ENCODE measurements at places on chromosomes 3 and 15. TPM values are rescaled to one million over a fixed set of nuclear protein-coding genes. Genes with fewer than 3 reads are reported as not detected.

GPR62 gene
- not detected for total RNA-seq

AP3B2 gene
- total RNA-seq = not detected

CADM2 gene
- 0.29 TPM for total RNA-seq

TMCO5A gene
- not detected for total RNA-seq

ITIH1 gene
- 0.18 TPM for total RNA-seq

GOLGA8G gene
- not detected for total RNA-seq

HHLA2 gene
- total RNA-seq = 1.0 TPM

GRCh38 chr3:50314342-50314741 is 8.2 kb downstream of the HYAL2 start:
- no peaks in the 10 kb centered on the region for H3K27me3 ChIP-seq
- no peak overlapping the region for H3K4me3 ChIP-seq
- peaks cover 19% of the 10 kb centered on the region for H3K4me1 ChIP-seq
- H3K27ac ChIP-seq = no peak overlapping the region
- no peak for DNase-seq
- H3K36me3 ChIP-seq = no peaks in the 10 kb centered on the region

DNA sequence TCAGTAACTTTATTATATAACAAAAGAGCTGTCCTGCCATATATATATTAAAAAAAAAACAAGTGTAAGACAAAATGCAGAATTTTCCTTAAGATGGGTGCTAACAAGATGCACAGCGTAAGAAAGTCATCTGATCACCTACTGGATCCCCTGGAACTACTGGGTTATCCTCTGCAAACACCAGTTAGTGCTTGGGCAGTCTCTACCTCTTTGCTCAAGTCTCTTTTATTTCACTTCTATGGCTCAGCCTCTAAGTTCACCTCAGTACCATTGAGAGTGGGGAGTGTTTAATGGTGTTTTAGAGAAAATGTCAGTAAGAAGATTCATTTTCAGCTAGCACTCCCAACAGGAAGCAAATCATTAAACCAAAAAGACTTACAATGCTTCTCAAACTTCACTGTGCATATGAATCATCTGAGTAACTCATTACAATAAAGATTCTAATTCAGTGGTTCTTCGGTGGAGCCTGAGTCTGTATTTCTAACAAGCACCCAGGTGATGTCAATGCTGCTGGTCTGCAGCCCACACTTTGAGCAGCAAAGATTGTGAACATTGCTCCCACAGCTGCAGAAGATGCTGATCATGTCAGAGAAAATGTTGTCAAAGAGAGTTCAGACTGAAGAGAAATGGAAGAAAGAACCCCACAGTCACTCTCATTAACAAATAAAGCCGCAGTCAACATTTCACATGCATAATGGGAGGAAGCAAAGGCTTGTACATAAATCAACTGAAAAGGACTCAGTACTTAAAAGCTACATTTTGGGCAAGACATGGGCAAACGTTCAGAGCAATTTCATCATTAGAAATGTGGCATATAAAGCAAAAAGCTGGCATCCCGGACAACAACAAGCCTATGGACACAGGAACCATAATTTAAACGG is 227.1 kb upstream of the ATP11B start:
- H3K27ac ChIP-seq = no peak overlapping the region
- no peaks in the 10 kb centered on the region for H3K36me3 ChIP-seq
- H3K4me3 ChIP-seq = no peak overlapping the region
- no peaks in the 10 kb centered on the region for H3K4me1 ChIP-seq

- DNase-seq = no peak
- H3K4me3 ChIP-seq = no peak overlapping the region
- H3K4me1 ChIP-seq = no peaks in the 10 kb centered on the region
- H3K36me3 ChIP-seq = no peaks in the 10 kb centered on the region
- H3K27me3 ChIP-seq = no peaks in the 10 kb centered on the region
Observed at GRCh38 chr3:156761007-156761406, 65.1 kb upstream of the LEKR1 start.

- H3K27me3 ChIP-seq = no peaks in the 10 kb centered on the region
- H3K4me1 ChIP-seq = no peaks in the 10 kb centered on the region
- no peaks in the 10 kb centered on the region for H3K36me3 ChIP-seq
- H3K4me3 ChIP-seq = no peak overlapping the region
- no peak for DNase-seq
Observed at GRCh38 chr15:63238796-63239195, 38.6 kb upstream of the APH1B start.

- DNase-seq = no peak
- H3K27me3 ChIP-seq = no peaks in the 10 kb centered on the region
- no peak overlapping the region for H3K4me3 ChIP-seq
- peak overlapping the region; percentile 10 for H3K27ac ChIP-seq
Observed at GRCh38 chr3:132911741-132912415, 126.3 kb upstream of the TMEM108 start.

DNA sequence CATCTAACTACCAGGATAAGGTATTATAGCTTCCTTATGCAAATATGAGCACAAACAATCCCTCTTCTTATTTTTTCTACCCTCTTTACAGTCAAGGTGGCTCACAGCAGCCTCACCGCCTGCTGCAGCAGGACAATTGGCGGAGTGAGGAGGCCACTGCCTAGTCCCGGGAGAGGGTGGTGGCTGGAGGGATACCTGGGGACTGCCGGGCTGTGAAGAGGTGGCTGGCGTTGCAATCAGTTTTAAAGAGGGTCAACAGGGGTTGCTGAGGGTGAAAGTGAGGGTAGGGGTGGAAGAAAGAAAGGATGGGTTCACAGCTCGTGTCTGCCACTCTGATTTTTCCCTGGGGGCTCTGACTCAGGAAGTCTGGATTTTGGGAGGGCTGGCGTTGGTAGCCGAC is 105.1 kb upstream of the SLC6A6 start:
- H3K4me3 ChIP-seq = no peak overlapping the region
- H3K27ac ChIP-seq = peak overlapping the region; percentile 68
- H3K27me3 ChIP-seq = no peaks in the 10 kb centered on the region
- peaks cover 9% of the 10 kb centered on the region for H3K4me1 ChIP-seq

DNA sequence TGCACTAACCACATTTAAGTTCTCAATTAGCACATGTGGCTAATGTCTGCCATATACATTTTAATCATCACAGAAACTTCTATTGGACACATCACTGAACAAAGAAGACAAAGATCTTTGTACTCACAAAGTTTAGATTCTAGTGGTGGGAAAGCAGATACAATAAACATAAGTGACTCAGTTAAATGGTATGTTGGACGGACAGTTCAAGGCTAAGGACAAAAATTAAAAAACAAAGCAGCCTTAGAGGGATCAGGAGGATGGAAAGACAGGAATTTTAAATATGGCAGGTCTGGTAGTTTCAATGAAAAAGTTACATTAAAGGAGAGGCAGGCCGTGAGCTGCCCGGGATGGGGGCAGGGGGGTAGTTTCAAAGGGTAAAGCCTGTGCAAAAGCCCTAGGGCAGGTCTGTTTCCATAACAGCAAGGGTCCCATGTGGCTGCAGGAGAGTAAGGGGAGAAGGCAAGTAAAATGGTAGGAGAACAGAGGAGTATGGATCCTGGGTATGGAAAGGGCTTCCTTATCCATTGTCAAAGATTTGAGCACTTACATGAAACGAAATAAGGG is 220.7 kb downstream of the FHIT start:
- DNase-seq = no peak
- H3K36me3 ChIP-seq = no peaks in the 10 kb centered on the region
- no peak overlapping the region for H3K4me3 ChIP-seq

- H3K27ac ChIP-seq = no peak overlapping the region
- no peak for DNase-seq
- H3K4me1 ChIP-seq = no peaks in the 10 kb centered on the region
- H3K36me3 ChIP-seq = no peaks in the 10 kb centered on the region
- no peaks in the 10 kb centered on the region for H3K27me3 ChIP-seq
Observed at GRCh38 chr3:89198591-89198990, 91.2 kb downstream of the EPHA3 start.

DNA sequence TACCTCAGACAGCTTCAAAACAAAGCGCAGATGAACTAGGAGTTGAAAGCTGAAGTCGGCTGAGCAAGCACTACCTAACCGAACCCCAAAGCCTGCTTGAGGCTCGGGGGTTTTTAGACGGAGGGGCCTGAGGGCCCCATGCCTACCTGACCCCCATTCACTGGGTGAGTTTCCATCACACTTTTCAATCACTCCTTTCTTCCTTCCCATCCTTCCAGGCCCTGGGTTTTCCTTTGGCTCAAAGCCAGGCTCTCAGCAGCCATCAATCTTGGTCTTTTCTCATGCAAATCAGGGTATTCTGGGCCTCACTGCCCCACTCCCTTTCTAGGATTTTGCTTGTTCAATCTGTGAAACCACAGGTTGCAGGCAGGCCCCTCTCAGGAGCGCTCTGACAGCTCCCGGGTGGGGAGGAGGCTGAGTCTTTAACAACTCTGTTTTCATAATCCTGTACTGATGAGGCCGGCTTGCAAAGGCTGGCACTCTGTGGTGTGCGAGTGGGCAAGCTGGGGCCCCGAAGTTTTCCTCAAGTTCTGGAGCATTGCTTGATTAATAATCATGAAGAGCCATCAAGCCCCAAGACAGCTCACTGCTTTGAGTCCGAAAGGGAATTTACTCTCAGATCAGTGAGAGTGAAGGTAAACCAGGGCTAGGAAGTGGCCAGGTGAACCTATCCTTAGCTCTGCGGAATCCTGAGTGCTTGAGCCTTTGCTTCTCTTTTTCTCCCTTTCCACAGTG is 97.6 kb downstream of the FRMD4B start:
- no peak overlapping the region for H3K4me3 ChIP-seq
- no peaks in the 10 kb centered on the region for H3K27me3 ChIP-seq
- H3K36me3 ChIP-seq = no peaks in the 10 kb centered on the region
- DNase-seq = no peak

GRCh38 chr3:78847603-78848002 is 920.2 kb downstream of the ROBO1 start:
- no peaks in the 10 kb centered on the region for H3K27me3 ChIP-seq
- H3K4me1 ChIP-seq = no peaks in the 10 kb centered on the region
- H3K4me3 ChIP-seq = no peak overlapping the region
- no peaks in the 10 kb centered on the region for H3K36me3 ChIP-seq

DNA sequence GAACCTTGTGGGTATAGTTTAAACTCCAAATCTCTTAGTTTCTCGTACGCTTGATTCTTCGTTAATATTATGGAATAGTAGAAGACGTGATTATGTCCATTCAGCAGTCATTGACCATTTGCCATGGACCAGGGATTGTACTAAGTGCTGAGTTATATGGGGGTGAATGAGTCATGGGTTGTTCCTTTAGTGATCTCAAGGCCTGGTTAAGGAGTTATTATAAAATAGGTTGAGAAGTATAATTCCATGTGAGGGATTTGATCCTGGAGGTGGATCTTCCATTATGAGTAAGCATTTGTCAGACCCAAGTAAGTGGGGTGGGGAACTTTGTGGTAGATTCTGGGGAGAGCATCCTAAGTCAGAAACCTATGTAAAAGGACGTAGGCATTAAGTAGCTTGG is 15.4 kb downstream of the NR2C2 start:
- H3K27ac ChIP-seq = no peak overlapping the region
- H3K4me3 ChIP-seq = no peak overlapping the region
- no peak for DNase-seq
- H3K27me3 ChIP-seq = no peaks in the 10 kb centered on the region

DNA sequence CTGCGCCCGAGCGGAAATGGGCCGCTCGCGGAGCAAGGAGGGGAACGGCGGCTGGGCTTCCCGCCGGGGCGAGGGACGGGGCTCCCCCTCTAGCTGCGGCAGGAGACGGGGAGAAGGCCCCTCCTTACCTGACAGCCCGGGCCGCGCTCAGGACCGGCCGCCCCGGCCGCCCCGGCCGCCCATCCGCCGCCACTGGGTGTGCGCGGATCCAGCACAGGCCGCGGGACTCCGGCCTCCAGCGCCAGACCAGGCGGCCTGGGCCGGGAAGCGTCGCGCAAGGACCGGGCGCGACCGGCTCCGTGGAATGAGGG is 296 bp downstream of the TPRA1 start:
- H3K4me1 ChIP-seq = no peaks in the 10 kb centered on the region
- DNase-seq = no peak
- no peaks in the 10 kb centered on the region for H3K27me3 ChIP-seq
- no peaks in the 10 kb centered on the region for H3K36me3 ChIP-seq

GRCh38 chr3:150662410-150663200 is 41.1 kb downstream of the ERICH6 start:
- no peaks in the 10 kb centered on the region for H3K27me3 ChIP-seq
- no peak for DNase-seq
- no peaks in the 10 kb centered on the region for H3K4me1 ChIP-seq
- no peak overlapping the region for H3K4me3 ChIP-seq
- H3K36me3 ChIP-seq = no peaks in the 10 kb centered on the region

DNA sequence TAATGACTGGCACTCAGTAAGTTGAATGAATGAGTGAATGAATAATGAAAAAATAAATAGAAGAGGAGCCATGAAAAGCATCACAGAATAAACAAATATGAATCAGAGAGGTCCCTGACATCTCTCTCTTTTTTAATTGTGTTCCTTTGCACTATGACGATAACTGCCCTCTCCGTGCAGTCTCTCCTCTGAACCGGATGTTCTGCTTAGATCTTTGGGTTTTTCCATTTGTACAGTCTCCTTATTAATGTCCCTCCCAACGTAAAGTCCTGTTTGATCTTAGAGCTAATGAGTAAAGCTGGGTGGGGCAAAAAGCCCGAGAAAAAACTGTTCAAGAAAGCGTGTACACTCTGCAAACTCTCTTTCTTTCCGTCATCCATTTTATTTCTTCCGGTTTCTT is 28.3 kb upstream of the BHLHE40 start:
- H3K27me3 ChIP-seq = no peaks in the 10 kb centered on the region
- no peak overlapping the region for H3K27ac ChIP-seq
- no peak for DNase-seq
- H3K4me1 ChIP-seq = no peaks in the 10 kb centered on the region

GRCh38 chr3:100155128-100155527 is 40.8 kb upstream of the FILIP1L start:
- H3K4me3 ChIP-seq = no peak overlapping the region
- no peak overlapping the region for H3K27ac ChIP-seq

DNA sequence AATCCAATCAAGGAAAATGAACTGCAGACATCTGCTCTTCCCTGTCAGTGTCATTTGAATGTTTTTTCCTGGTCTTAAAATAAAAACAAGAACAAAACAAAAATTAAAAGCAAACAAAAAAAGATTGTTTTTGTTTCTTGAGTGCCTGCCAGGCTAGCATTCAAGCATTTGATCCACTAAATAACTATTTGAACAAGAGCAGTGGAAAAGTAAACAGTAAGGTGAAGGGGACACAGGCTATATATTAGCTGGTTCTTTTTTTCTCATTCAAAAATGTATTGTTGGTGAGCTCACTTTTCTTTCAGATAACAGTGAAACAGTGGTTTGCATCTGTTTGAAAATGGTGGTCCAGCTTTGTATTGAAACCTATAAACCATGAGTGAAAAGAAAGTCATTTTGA is 586.9 kb upstream of the SGO1 start:
- H3K27me3 ChIP-seq = no peaks in the 10 kb centered on the region
- no peak overlapping the region for H3K4me3 ChIP-seq
- H3K27ac ChIP-seq = no peak overlapping the region
- no peak for DNase-seq
- no peaks in the 10 kb centered on the region for H3K4me1 ChIP-seq

Data from uterus (tissue), 4 donors.